Esophagus muscularis mucosa (tissue), 4 donors: ENCODE measurements at places on chromosomes 2 and 18. TPM values are rescaled to one million over a fixed set of nuclear protein-coding genes. Genes with fewer than 3 reads are reported as not detected.

- DNase-seq: no peak
Measured at GRCh38 chr18:26089293-26090129, 902 bp downstream of the SS18 start.

DNA sequence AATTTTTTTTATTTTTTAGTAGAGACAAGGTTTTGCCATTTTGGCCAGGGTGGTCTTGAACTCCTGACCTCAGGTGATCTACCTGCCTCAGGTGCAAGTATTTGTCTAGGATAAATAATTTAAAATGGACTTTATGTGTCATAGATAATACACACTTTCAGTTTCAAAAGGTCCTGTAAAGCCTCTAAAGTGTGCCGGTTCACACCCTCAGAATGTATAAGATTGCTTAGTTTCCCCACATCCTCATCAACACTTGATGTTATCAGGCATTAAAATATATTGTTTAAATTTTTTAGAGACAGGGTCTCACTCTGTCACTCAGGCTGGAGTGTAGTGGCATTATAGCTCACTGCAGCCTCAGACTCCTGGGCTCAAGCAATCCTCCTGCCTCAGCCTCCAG is 170.5 kb downstream of the ANKRD44 start:
- no peak for DNase-seq

GRCh38 chr2:172101821-172102390 is 794 bp downstream of the DLX2 start:
- DNase-seq: peak; percentile 92

Gene MC2R
- total RNA-seq: 0.17 TPM

Gene BOLL
- total RNA-seq: not detected
